ENCODE measurements at places on chromosomes 3 and 15. TPM values are rescaled to one million over a fixed set of nuclear protein-coding genes. Genes with fewer than 3 reads are reported as not detected.
A peak's percentile ranks its signal among the peaks of the same experiment; 100 is the strongest.

DNA sequence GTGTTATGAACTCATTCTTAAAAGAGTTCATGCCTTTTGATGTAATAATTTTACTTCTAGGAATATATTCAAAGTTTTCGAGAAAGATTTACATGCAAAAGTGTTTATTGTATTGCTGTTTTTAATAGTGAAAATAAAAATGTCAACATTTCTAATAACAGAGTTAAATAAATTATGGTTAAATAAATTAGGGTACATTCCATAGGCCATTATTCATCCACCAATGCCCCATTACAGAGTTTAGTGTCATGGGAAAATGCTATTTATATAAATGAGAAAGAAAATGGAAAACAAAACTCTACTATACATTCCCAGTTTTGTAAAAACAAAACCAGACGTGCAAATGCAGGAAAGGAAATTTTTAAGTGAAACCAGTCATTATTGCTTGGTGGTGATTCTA, 538.1 kb upstream of the TBL1XR1 start:
- H3K4me3 ChIP-seq: no peak overlapping the region
- no peak overlapping the region for H3K27ac ChIP-seq
- H3K36me3 ChIP-seq: no peaks in the 10 kb centered on the region
- no peak for DNase-seq
- H3K4me1 ChIP-seq: peaks cover 9% of the 10 kb centered on the region

DNA sequence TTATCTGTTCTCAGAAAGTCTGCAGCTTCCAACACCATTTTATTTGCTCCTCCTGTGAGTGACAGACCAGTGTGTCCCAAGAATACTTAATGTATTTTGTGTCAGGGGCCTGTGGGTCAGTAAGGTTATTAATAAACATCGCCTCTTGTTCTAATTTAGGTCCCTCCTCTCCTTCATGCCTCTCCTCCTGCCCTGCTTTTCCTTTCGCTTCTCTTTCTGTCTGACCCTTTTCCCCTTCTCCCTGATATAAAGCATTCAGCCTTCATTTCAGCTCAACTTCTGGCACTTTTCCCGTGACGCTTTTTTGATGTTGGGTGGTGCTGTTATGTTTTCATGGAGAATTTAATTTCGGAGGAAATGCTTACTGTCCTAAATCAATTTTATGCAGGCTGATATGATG, 29.7 kb upstream of the NR2F2 start:
- no peaks in the 10 kb centered on the region for H3K4me1 ChIP-seq
- DNase-seq: no peak
- H3K27me3 ChIP-seq: no peaks in the 10 kb centered on the region
- H3K27ac ChIP-seq: no peak overlapping the region
- H3K4me3 ChIP-seq: no peak overlapping the region
- peaks cover 7% of the 10 kb centered on the region for H3K36me3 ChIP-seq

- H3K27me3 ChIP-seq: no peaks in the 10 kb centered on the region
- DNase-seq: no peak
- H3K4me1 ChIP-seq: peaks cover 21% of the 10 kb centered on the region
- no peak overlapping the region for H3K27ac ChIP-seq
- H3K36me3 ChIP-seq: peaks cover 1% of the 10 kb centered on the region
Measured at GRCh38 chr3:141383555-141384129, 15.3 kb downstream of the ZBTB38 start.

DNA sequence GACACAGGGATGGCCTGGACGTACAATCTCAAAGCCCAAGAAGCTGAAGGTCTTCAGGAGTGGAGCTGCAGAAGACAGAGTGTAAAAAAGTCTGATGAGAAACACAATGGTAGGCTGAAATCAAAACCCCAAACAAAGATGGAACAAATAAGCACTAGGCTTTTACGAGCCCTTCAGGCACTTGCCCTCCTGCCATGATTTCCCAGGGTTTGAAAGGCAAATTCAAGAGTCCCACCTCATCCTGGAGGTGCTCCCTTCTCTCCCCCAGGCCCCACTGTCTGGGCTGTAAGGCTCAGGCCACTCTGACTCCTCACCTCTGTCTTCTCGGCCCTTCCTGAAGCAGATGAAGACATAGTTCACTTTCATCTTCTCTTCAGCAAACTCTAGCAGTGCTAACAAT, 86.6 kb downstream of the RBPMS2 start:
- H3K4me3 ChIP-seq: no peak overlapping the region
- H3K36me3 ChIP-seq: peaks cover 17% of the 10 kb centered on the region
- DNase-seq: no peak
- H3K27ac ChIP-seq: peak overlapping the region; percentile 72
- no peaks in the 10 kb centered on the region for H3K27me3 ChIP-seq

- H3K4me3 ChIP-seq: no peak overlapping the region
- no peaks in the 10 kb centered on the region for H3K36me3 ChIP-seq
- DNase-seq: no peak
- H3K4me1 ChIP-seq: peaks cover 6% of the 10 kb centered on the region
Measured at GRCh38 chr3:80785475-80785874, 976.0 kb downstream of the GBE1 start.

DNA sequence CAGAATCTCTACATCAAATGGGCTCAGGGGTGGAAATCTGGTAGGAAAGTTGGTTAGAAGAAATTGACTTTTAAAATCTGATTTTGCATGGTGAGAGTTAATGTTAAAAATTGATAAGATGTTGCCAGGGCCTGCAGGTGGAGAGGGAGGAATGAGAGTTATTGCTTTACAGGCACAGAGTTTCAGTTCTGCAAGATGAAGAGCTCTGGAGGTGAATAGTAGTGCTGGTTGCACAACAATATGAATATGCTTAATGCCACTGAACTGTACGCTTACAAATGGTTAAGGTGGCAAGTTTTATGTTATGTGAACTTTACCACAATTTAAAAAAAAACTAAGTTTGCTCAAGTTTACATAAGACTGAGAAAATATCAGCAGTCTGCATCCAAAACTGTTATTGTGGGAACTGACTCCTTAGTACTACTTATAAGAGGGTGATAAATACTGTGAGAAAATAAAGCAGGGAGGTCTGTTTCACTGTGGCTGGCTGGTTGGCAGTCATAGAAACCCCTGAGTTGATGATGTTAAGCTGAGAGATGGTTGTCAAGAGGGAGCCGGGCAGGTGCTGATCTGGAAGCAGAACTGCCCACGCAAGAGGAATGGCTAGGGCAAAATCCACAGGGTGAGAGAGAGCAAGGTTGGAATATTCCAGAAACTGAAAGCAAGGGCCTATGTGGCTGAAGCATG, 144.9 kb downstream of the EDEM1 start:
- H3K27me3 ChIP-seq: peaks cover 4% of the 10 kb centered on the region
- peaks cover 29% of the 10 kb centered on the region for H3K4me1 ChIP-seq
- peak overlapping the region; percentile 43 for H3K27ac ChIP-seq
- H3K4me3 ChIP-seq: peak overlapping the region; percentile 10
- H3K36me3 ChIP-seq: no peaks in the 10 kb centered on the region

- H3K4me3 ChIP-seq: no peak overlapping the region
- H3K27ac ChIP-seq: peak overlapping the region; percentile 7
- H3K4me1 ChIP-seq: peaks cover 6% of the 10 kb centered on the region
- H3K36me3 ChIP-seq: peaks cover 2% of the 10 kb centered on the region
- H3K27me3 ChIP-seq: no peaks in the 10 kb centered on the region
Measured at GRCh38 chr3:169581633-169582032, 81.9 kb downstream of the MECOM start.

DNA sequence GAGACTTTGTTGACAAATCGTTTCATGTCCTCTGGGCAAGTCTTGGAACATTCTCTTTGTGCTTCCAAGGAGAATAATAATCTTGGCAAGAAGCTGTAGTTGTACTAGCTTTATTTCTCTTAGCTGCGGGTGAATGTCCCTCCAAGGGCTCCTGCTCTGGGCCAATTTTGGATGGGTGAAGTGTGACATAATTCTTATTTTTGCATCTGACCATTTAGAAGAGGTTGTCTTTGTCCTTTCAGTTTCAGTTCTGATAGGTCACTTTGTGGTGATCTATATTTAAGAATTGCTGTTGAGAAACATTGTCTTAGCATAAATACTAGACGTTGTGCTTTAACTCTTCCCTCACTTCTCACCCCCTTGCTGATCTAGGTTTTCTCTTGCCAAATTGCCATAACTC, 164.8 kb upstream of the RORA start:
- no peak overlapping the region for H3K27ac ChIP-seq
- H3K27me3 ChIP-seq: peaks cover 11% of the 10 kb centered on the region
- no peak for DNase-seq
- H3K4me1 ChIP-seq: no peaks in the 10 kb centered on the region
- no peak overlapping the region for H3K4me3 ChIP-seq

- H3K36me3 ChIP-seq: no peaks in the 10 kb centered on the region
- DNase-seq: no peak
Measured at GRCh38 chr3:131972550-131972949, 62.3 kb downstream of the CPNE4 start.

DNA sequence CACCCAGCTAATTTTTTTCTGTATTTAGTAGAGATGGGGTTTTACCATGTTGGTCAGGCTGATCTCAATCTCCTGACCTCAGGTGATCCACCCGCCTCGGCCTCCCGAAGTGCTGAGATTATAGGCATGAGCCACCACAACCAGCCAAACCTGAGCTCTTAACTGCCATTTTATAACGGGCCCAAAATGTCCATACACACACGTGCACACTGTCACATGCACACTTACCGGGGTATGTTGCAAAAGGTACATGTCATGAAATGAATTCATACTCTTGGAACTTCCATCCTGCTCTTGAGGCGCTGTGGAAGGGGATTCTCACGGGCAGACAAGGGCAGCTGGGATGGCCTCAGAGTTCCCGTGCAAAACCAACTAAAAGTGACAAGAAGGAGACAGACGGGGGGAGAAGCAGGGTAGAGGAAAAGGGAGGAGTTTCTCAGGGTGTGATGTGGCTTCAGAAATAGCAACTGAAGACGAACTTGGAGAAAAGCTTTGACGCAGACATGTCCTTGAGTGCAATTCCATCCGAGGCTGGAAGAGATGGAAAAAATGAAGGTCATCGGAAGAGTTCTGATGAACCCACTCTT, 110.9 kb downstream of the BDH1 start:
- H3K4me3 ChIP-seq: no peak overlapping the region
- H3K36me3 ChIP-seq: no peaks in the 10 kb centered on the region
- peaks cover 10% of the 10 kb centered on the region for H3K4me1 ChIP-seq
- peaks cover 28% of the 10 kb centered on the region for H3K27me3 ChIP-seq
- no peak overlapping the region for H3K27ac ChIP-seq

DNA sequence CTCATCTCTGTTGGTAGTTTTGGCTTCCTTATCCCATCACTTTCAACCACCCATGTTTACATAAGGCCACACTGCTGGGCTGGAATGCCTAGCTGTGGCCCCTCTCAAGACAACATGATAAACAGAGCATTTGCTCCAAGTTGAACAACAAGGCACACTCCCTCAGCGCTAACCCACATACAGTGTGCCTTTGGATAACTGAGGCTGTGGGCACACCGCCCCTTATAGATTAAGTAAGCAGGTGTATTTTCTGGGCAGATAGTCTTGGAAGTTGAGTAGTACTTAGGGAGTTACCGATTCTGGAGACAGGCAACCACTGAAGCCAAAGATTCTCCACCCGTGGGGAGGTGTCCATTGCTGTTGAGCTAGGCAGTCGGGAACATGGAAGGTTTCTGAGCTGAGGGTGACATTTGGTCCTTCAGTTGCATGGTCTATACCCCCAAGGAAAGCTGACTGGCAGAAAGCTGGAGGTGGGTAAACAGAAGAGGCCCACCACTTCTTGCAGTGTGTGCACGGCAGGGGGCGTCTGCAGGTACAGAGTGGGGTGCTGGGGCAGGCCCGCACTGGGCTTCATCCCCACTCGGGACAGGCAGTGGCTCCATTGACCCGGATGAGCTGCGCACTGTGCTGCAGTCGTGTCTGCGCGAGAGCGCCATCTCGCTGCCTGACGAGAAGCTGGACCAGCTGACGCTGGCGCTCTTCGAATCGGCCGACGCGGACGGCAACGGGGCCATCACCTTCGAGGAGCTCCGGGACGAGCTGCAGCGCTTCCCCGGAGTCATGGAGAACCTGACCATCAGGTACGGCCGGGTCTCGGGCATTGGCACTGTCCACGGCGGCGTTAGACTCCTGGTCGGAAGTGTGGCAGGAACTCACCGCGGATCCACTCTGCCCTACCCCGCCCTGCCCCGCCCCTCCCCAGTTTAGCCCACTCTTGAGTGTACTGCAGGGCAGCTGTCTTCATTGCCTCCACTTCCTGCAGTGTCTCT, 16.8 kb downstream of the NOX5 start:
- H3K27me3 ChIP-seq: peaks cover 29% of the 10 kb centered on the region
- peak overlapping the region; percentile 45 for H3K4me3 ChIP-seq
- H3K27ac ChIP-seq: no peak overlapping the region
- H3K36me3 ChIP-seq: no peaks in the 10 kb centered on the region

DNA sequence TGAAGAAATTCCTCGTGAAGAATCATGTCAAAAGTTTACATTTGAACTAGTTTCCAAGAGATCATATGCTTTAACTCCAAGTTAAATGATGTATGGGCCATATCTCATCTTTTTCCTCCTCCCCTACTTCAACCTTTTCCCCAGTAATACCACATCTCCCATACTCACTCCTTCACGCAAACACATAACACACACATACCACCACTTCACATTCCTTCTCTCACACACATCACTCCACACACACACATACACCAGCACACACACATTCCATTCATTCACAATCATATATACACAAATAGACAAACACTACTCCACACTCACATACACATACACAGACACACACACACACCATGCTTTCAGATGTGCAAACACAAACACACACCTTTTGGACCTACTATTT, 769.0 kb upstream of the NR2F2 start:
- H3K27ac ChIP-seq: no peak overlapping the region
- H3K4me3 ChIP-seq: no peak overlapping the region
- no peaks in the 10 kb centered on the region for H3K27me3 ChIP-seq

GRCh38 chr3:69410301-69410700, 24.4 kb upstream of the FRMD4B start:
- H3K27me3 ChIP-seq: no peaks in the 10 kb centered on the region
- H3K27ac ChIP-seq: no peak overlapping the region
- DNase-seq: peak; percentile 40
- H3K4me3 ChIP-seq: no peak overlapping the region
- peaks cover 7% of the 10 kb centered on the region for H3K36me3 ChIP-seq

- H3K36me3 ChIP-seq: no peaks in the 10 kb centered on the region
- H3K27me3 ChIP-seq: no peaks in the 10 kb centered on the region
- no peak overlapping the region for H3K27ac ChIP-seq
- H3K4me1 ChIP-seq: peaks cover 4% of the 10 kb centered on the region
- DNase-seq: no peak
Measured at GRCh38 chr3:28940994-28941393, 339.9 kb upstream of the RBMS3 start.

The PRSS50 gene
- 1.9 TPM for total RNA-seq

The SNTN gene
- not detected for total RNA-seq

The BSN gene
- total RNA-seq: 3.0 TPM

The LRTM1 gene
- total RNA-seq: not detected

The RARRES1 gene
- total RNA-seq: 3.3 TPM

The XCR1 gene
- total RNA-seq: not detected

The EFHB gene
- 1.4 TPM for total RNA-seq

The FILIP1L gene
- total RNA-seq: 19.4 TPM

The GRK7 gene
- total RNA-seq: not detected
